ENCODE measurements at places on chromosomes 13 and 19.

GRCh38 chr13:35866801-35867200, 264.4 kb downstream of the DCLK1 start:
- no peak for DNase-seq

- no peak for DNase-seq
These were observed 15.7 kb downstream of the STK11 start for GRCh38 chr19:1220976-1221903.

DNA sequence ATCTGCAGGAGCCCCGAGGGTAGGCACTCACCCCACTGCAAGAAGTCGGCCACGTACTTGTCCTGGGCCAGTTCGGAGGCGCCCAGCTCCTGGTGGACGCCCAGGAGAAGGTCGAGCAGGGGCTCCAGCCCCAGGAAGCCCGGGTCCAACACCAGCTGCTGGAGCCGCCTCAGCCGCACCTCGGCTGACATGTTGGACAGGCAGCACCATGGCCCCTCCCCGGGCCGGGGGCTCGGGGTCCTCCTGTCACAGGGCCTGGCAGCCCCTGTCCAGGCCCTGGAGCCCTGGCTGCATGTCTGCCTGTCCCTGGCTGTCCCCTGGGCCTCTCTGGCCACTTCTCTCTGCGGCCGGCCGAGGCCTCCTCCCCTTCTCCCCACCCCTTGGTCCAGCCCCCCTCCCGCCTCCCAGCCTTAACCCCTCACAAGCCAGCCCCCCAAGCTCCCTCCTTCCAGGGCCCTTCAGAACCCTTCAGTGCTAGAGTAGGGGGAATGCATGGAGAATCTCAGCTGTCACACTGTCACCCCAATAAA, at the start of gene DMPK:
Gene DMPK, minus strand, starts transcription at position 329 of the 530 bp plus-strand sequence. Its CDS starts 138 bp downstream, at position 191.
- no peak for DNase-seq

- DNase-seq: no peak
These were observed 94.5 kb upstream of the MRI1 start for GRCh38 chr19:13669780-13670355.

GRCh38 chr19:14310055-14310454, 71.2 kb upstream of the ADGRE5 start:
- no peak for DNase-seq

DNA sequence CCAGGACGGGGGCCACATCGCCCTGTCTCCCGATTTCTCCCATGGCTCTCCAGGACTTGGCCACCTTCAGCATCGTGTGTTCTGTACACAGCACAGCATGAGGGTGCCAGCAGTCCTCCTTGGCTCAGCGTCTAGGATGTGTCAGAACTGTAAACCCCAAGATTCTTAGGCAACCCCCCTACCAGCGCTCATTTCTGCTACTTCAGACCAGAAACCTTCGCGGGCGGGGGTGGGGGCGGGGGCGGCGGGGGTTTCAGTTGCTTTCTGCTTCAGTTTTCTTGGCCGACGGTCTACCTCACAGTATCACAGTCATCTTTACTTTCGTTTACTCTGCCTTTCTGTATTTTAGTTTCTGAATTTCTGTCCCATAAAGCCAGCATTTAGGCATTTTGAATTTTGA, 82.4 kb downstream of the GGACT start:
- DNase-seq: no peak

GRCh38 chr19:14165990-14166830, 29.8 kb upstream of the ASF1B start:
- no peak for DNase-seq

DNA sequence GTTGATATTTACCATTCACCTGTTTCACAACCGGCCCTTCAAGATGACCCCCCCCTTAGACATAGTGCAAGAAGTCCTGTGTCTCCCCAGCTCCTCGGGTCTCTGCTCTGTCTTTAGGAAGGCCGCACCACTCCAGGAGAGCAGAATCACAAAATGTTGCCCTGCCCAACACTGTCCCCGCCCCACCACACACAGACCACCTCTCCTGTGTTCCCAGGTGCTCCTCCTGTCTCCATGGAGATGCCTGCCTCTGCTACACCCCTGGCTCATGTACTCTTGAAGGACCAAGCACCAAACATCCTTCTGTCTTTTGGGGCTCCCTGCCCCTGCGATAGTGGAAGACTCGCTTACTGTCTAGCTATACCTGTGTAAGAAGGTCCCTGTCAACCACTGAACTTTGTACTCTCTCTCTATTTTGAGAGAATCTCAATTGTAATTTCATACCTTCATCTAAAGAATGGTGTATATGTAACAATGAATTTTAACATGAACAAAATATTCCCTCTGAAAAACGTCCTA, 9.6 kb upstream of the TNFRSF19 start:
- DNase-seq: no peak

DNA sequence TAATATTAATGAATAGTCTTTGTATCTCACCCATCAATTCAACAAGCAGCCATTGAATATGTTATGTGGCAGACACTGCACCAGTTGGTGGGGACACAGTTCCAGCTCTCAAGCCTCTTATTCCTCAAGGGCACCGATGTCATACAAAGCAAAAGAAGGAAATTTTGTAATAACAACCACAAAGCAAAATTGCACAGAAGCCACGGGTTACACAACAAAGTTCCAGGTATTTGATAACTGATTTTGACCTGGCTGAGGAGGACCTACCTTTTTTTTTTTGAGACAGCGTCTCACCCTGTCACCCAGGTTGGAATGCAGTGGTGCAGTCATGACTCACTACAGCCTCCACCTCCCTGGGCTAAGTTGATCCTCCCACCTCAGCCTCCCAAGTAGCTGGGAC, 266.7 kb downstream of the FOXO1 start:
- no peak for DNase-seq

DNA sequence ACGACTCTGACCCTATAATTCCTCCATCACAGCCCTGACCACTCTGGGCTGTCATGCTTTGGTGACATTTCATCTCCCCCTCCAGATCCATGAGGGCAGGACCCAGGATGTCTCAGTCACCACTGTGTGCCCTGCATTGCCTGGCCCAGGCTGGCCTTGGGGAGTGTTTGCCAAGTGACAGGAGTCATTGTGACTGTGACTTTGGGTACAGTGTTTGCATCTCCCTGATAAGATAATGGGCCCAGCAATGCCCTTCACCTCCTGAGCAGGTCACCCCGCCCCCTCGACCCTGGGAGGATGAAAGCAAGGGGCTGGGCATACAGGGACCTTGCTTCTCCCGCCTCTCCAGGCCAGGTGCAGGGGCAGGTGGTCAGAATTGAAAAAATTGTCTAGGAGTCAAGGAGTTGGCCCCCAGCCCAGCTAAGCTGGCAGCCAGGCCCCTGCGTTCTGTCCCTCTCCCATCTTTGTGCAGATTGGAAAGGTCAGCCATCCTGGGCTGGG, 5.9 kb upstream of the ATP4A start:
- DNase-seq: no peak

DNA sequence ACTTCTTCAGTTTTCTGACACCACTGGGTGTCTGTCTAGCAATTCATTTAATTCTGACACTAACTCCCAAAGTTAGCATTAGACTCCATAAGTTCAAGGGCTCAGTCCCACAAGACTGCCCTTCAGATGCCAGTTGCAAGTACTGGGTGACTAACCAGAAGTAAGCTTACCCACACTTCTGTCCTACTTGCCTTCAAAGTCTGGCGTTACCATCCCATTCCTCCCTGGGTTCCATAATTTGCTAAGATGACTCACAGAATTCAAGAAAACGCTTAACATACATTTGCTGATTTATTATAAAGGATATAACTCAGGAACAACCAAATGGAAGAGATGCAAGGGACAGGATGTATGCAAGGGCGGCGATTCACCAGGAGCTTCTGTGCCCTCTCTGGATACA, 45.5 kb upstream of the NPAS1 start:
- DNase-seq: no peak

- DNase-seq: no peak
These were observed 83.9 kb downstream of the GNG7 start for GRCh38 chr19:2618611-2619010.

- no peak for DNase-seq
These were observed 59.7 kb upstream of the UBL3 start for GRCh38 chr13:29909975-29910674.

- DNase-seq: no peak
These were observed 658 bp downstream of the SIN3B start for GRCh38 chr19:16829822-16830289.

DNA sequence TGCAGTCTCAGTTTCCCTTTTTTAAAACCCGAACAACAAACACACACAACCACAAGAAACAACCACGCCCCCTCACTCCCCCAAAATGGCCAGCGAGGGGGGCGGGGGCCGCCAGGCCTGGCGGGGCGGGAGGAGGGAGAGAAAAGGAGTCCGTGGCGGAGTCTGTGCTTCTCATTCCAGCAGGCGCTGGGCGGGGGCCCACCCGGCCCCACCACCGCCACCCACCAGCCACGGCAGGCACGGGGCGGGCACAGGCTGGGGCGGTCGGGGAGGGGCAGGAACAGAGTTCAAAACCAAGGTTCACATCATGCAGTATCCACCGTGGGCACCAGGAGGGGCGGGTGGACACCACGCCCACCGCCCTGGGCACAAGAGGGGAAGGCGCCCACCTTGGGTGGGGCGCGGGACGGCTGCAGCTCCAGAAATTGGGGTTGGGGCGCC, 12.9 kb downstream of the DPF1 start:
- DNase-seq: no peak

GRCh38 chr13:66468656-66469055, 761.5 kb downstream of the PCDH9 start:
- DNase-seq: no peak

DNA sequence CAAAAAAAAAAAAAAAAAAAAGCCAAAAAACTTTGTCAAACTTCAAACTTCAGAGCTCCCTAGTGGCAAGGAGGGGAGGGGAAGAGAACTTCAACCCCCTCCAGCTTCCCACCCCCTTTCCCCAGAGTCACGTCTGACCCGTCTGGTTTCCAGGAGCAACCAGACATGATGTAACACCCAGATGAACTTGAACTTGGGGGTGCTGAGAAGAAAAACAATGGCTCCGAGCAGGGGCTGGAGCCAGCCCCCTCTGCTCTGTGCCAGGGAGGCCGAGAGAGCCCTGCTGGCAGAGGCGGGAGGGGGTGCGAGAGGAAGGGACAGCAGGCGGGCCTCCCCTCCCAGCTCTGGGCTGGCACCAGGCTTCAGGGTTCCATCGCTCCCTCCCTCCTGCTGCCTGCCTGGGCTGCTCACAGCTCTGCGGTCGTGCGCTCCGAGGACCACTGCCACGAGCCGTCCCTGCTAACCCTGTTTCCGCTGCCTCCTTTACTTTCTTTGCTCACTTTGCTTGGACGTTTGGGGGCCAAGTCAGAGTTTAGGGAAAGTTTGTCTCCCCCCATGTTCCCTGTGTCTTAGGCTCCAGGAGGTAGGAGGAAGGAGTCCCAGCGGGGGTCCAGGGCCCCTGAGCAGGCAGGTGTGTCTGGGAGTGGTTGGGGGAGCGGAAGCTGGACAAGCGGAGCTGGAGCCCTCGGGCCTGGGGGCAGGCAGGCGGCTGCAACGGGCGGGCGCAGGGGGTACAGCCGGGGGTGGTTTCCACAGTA, 11.1 kb downstream of the LYL1 start:
- no peak for DNase-seq

DNA sequence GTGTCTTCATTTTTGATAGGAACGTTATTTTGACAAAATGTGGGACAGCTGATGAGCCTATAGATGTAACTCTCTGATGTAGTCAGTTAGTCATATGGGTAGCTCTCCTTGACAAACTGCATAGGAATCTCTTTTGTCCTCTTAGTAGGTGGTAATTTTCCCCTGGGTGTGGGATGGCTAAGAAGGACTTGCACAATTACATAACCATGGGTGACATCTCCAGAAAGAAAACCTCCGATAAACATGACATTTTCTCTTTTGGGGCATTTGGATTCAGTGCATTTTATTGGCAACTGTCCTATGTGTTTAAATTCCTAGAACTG, 41.8 kb downstream of the IGFL3 start:
- DNase-seq: no peak

GRCh38 chr13:89490661-89491060, 1819.5 kb downstream of the SLITRK5 start:
- DNase-seq: no peak

- no peak for DNase-seq
These were observed 107.9 kb downstream of the NALCN start for GRCh38 chr13:101308247-101309013.

DNA sequence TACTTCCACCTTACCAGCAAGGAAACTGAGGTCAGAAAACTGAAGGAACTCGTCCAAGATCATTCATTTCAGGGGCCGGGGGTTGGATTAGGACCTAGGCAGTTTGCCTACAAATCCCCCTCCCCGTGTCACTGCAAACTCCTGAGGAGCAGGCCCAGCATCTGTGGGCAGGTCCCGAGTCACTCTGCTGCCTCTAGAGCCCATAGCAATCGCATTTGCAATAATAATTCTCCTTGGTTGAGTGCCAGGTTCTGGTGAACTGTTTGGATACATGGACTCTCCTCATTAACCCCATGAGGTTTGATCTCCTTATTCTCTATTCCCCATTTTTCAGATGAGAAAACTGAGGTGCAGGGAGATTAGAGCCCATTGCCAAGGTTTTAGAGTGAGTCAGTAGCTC, 903 bp downstream of the PIN1 start:
- DNase-seq: no peak

- no peak for DNase-seq
These were observed 24.5 kb downstream of the PPP5C start for GRCh38 chr19:46371371-46371901.

DNA sequence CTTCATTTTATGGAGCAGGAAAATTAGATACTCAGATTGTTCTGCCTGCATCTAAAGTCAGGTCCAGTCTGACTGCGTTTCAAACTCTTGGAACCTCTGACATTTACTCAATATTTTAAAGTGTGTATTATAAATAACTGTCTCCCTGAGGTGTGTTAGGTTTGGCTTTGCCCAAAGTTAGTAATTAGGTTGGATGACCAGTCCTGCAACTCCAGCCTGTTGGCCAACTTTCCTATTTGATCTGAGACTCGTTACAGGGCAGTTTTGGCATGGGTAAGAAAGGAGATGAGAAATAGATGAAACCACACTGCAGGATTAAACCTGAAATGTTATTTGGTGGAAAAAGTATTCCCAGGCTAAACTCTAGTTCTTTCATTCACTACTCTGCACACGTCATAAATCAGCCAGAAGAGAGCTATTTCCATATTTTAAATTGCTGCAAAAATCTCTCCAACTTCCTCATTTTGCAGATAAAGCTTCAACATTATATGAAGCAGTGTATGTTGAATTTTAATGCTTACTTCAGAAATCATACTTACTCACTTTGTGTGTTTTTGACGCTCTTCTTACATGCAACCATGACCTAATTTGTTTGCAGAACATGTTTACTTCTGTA, 357.1 kb downstream of the DCT start:
- DNase-seq: no peak

DNA sequence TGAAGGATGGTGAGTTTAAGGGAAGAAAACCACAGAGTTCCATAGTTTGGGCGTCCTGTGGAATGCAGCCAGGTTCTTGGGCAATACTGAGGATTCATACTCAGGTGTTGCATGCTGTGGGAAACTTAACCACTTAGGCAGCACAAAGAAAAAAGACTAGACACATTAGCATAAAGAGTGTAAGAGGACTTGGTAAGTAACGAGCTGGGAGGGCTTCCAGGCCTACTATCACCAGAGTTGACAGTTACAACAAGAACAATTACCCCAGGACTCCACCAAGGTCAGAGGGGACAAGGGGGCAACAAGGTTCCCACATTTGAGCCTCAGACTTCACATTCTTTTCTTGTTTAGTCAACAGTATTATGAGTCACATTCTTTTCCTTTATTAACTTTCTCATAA, 33.2 kb downstream of the KCTD12 start:
- DNase-seq: no peak

- no peak for DNase-seq
These were observed 2.2 kb downstream of the SPTBN4 start for GRCh38 chr19:40469011-40469410.

- DNase-seq: no peak
These were observed 7.7 kb downstream of the PLEKHF1 start for GRCh38 chr19:29672933-29673336.

Measured in iPS DF 6.9 (cell line).